ENCODE measurements at places on chromosomes 2 and 18. TPM values are rescaled to one million over a fixed set of nuclear protein-coding genes. Genes with fewer than 3 reads are reported as not detected.

The SH3BP4 gene
- not detected for total RNA-seq

The CGREF1 gene
- total RNA-seq, result 15.8 TPM

The GNAL gene
- total RNA-seq, result 0.20 TPM

The MAP3K2 gene
- total RNA-seq, result 45.7 TPM

The IRS1 gene
- total RNA-seq, result 2.7 TPM

The GLI2 gene
- not detected for total RNA-seq

The SLC25A12 gene
- total RNA-seq, result 33.3 TPM

The PIEZO2 gene
- total RNA-seq, result not detected

The MC2R gene
- total RNA-seq, result not detected

The CCDC141 gene
- 6.1 TPM for total RNA-seq

The EFEMP1 gene
- not detected for total RNA-seq

The FAM237A gene
- total RNA-seq, result not detected

The CHRNA1 gene
- not detected for total RNA-seq

The CD28 gene
- total RNA-seq, result 191 TPM

The SNTG2 gene
- total RNA-seq, result 2.6 TPM

The DLGAP1 gene
- total RNA-seq, result not detected

The SERPINB3 gene
- total RNA-seq, result not detected

The GALNT5 gene
- total RNA-seq, result not detected

The NUP35 gene
- total RNA-seq, result 28.7 TPM

The SPP2 gene
- not detected for total RNA-seq

Measured in activated naive CD4-positive, alpha-beta T cell treated with anti-CD3 and anti-CD28 coated beads, Interleukin-2, amount 50 U/mL, for 72 hours (primary cell).